ENCODE measurements at places on chromosomes 2 and 18.

GRCh38 chr2:172927641-172928357 lies 147.8 kb upstream of the MAP3K20 start:
- no peak for DNase-seq

GRCh38 chr2:61988462-61989366 lies 83.2 kb downstream of the COMMD1 start:
- no peak for DNase-seq

DNA sequence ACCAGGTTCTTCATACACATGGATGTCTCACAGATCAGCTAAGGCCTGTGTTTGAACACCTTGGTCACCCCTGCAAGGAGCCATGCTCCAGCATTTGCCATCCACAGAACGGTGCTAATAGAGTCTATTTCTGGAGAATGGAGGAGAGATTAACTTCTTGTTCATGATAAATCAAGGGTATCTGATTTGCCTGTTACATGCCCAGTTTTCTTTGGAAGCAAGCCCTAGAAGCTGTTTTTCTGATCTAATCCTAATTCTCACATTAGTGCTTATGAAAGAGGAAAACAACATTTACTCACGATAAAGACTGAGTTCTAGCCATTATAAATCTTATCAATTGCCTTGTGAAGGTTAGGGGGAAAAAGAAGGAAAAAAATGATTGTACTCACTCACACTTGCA lies 119.6 kb upstream of the DTNA start:
- no peak for DNase-seq

GRCh38 chr2:46557788-46558187 lies 78.4 kb downstream of the TMEM247 start:
- no peak for DNase-seq

GRCh38 chr2:38771632-38772031 lies 6.4 kb upstream of the GEMIN6 start:
- DNase-seq: no peak

GRCh38 chr2:52859065-52859464 lies 908.5 kb upstream of the CHAC2 start:
- DNase-seq: no peak

- no peak for DNase-seq
Measured at GRCh38 chr2:56191617-56192016, 7.8 kb downstream of the CCDC85A start.

DNA sequence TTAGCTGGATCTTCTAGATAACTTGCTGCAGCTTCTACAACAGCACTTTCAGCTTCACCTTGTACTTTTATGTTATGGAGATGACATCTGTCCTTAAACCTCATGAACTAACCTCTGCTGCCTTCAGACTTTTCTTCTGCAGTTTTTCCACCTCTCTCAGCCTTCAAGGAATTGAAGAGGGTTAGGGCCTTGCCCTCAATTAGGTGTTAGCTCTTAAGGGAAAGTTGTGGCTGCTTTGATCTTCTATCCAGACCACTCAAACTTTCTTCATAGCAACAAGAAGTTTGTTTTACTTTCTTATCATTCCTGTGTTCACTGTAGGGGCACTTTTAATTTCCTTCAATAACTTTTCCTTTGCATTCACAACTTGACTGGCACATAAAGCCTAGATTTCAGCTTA lies 52.3 kb downstream of the ARHGAP15 start:
- no peak for DNase-seq

- no peak for DNase-seq
Measured at GRCh38 chr2:156110890-156111289, 221.6 kb downstream of the NR4A2 start.

DNA sequence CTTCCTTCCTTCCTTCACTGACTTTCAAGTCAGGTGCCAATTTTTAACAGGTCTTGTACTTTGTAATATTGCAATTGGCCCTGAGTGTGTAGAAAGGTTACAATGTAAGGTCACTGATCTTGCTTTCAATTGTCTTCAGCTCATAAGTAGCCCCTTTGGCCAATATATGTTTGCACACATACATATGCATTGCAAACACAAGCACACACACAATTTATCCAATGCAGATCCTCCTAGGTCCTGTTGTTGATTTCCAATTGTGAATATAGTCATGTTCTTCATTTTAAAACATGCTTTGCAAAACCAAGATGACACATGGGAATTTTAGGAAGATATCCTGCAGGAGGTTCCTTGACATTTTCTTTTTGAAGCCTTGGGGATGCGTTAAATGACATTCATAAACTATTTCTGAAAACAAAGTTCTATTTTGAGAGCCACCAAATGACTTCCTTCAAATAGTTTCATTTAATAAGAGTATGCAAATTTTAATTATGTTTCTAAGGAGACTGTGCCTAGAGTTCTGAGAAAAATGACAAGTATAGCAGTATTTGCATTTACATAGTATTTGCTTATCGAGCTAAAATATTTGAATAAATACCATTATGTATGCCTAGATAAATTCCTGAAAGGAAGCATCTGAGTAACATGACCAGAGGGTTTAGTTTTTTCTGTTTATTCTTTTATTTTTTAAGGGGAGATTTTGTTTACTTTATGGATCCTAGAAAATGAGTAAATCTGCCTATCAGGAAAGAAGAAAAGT lies 117.1 kb upstream of the TMEFF2 start:
- DNase-seq: no peak

GRCh38 chr2:160254189-160254762 lies 54.2 kb upstream of the ITGB6 start:
- DNase-seq: no peak

DNA sequence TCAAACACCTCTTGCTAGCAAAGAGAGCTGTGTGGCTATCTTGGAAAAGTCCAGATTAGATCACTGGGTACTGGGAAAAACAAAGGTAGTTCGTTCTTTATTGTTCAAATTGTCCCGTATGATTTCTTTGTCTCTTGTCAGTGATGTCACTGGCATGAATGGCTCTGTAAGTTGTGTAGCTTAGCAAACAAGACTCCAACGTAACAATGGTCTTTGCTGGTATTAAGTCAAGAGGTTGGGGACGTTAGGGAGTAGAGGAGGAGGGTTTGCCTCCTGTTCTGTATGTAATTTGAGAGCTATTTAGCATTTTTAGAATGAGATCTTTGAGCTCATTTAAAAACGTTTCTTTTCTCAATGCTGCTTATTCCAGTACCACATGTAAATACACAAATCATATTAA lies 216.5 kb upstream of the SP5 start:
- no peak for DNase-seq

DNA sequence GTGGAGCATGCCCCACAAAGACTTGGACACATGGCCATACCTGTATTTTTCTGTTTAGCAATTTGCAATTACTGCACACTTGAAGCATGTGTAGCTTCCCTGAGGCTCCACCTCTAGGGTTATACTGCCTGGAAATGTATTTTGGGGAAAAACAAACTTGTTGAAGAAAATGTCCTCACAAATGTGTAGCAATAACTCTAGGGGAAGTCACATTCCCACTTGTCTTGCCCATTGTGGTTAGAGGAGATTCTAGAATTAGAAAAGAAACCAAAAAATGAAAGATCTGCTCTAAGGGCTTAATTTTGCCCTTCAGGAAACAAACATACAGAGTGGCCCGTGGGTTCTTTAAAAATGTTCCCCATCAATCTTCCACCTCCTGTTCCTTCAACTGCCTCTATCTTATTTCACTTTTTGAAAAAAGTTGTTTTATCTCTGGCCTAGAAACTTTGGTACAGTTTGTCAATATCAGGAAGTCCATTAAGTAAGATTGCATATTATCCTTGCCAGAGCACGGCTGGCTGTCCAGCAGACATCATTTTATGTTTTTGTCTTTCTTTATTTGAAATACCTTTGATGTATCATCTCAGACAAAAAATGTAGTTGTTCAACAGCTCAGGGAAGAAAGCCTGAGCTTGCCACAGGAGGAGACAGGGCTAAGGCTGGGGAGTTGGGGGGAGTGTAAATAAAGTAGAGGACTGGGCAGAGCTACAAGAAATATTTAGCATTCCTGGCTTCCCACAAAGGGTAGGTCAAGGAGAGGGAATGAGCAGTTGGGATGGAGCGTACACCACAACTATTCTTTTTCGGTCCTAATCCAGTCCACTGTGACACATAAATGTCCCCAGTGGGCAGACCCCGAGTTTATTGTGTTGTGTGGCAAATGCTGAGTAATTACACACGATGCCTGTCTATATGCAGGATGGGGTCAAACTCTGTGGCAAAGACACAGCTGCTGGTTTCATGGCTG lies 96.8 kb upstream of the CDC42EP3 start:
- DNase-seq: no peak

GRCh38 chr2:60735496-60736250 lies 20.4 kb upstream of the PAPOLG start:
- DNase-seq: peak; percentile 11

GRCh38 chr2:233990261-233990798 lies 60.2 kb upstream of the SPP2 start:
- peak; percentile 72 for DNase-seq

DNA sequence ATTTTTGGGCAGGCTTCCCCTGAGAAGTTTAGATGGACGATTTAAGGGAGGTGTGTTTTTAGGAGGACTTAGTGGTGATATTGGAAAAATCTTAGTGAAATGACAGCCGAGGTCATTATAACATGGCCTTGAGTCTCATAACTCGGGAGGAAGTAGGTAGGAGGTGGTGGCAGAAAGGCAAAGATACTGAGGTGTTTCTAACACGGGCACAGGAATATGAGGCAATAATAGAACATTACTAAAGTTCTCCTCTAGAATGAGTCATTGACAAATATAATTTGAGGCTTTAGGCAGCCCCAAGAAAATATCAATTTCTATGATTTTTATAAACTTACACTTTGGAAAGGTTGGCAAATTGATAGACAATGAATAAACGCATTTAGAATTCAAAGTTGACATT lies 146.1 kb upstream of the ZEB2 start:
- no peak for DNase-seq

GRCh38 chr2:154587739-154588138 lies 110.8 kb upstream of the KCNJ3 start:
- DNase-seq: no peak

DNA sequence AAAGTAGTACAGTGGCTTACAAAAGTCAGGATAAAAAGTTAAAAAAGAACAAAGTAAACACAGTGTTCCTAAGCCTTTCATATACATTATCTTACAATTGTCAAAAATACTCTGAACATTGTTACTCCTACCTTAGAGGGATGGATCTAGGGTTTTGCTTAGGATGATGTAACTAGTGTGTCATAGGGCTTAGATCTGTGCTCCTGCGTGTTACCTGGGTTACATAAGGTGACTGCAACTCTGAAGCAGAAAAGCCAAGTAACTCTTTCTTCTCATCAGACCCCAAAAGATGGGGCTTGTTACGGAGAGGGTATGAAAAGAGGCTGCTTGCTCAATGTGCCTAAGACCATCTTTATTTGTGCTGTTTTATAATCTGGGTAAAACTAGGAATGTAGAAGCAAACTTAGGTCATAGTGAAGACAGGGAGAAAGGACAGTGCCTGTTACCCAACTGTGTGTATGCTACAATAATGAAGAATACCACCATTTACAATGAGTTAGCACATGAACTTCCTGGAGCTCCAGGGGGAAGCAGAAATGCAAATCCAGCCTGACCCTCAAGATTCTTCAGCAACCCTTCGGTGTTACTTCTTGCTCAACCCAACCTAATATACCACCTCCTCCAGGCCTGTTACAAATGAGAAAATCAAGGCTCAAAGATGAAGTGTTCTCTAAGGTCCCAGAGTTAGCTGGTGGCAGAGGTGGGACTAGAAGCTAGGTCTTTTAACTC lies 42.0 kb upstream of the STK17B start:
- peak; percentile 34 for DNase-seq

DNA sequence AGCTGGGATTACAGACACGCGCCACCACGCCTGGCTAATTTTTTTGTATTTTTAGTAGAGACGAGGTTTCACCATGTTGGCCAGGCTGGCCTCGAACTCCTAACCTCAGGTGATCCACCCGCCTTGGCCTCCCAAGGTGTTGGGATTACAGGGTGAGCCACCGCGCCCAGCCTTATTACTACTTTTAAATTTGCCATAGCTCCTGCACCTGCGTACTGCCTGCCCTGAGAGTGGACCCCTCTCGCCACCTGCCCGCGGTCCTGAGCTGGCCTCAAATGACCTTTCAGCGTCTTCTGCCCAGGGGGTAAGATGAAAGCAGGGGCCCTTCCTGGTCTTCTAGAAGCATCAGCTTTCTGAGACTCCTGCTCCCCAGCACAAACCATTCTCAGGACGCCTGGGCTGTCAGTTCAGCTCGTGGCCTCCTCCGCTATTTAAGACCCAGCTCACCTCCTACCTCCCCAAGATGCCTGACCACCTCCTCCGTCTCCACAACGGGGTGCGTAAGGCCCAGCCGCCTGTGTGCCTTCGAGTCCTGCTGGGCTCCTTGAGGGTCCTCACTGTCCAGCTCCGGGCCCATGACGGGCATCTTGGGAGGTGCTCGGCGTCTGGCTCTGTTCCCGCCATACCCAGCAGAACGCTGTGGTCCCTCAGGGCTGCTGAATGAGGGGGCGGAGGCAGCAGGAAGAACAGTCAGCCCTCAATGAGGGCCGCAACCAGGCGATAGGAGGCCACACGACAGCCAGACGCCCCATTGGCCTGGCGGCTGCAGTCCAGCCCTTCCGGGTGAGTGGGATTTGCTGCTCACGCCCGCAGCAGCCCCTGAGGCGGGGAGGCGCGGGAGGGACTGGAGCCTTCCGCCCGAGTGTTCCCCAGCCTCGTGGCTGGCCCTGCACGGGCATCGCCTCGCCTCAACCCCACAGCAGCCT lies 266.6 kb downstream of the TFCP2L1 start:
- no peak for DNase-seq

GRCh38 chr2:22748909-22749308 lies 636.1 kb upstream of the KLHL29 start:
- DNase-seq: no peak

DNA sequence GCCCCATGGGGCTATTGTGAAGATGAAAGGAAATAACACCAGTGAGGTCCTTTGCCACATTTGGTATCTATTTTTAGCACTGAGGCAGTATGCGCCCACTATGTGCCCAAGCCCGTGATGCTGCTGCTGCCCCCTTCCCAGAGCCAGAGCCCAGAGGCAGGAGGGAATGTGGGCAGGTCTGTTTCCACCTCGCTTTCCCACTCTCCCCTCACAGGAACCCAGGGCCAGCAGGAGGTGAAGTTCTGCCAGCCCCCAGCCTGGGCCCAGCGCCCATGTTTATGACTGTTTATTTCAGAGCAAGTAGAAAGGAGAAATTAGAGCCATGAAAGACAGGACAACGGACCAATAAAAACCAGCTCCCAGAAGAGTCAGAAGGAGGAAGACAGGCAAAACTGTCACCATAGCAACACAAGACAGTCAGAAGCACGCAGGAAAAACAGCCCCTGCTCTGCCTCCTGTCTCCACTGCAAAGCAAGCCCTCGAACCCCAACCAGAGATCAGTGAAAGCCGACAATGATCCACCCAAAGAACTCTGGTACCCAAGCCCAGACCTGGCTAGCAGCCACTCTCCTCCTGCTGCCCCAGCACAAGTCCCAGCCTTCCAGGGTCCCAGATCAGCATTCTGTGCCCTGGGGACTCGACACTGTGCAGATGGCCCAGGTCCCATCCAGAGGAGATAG lies 1.4 kb downstream of the CYRIA start:
- DNase-seq: peak; percentile 33

- no peak for DNase-seq
Measured at GRCh38 chr2:36701918-36702317, 5.4 kb downstream of the VIT start.

All from CD4-positive, alpha-beta T cell treated with Interleukin-4 for 4 hours (primary cell).